ENCODE measurements at places on chromosomes 5 and 9.

DNA sequence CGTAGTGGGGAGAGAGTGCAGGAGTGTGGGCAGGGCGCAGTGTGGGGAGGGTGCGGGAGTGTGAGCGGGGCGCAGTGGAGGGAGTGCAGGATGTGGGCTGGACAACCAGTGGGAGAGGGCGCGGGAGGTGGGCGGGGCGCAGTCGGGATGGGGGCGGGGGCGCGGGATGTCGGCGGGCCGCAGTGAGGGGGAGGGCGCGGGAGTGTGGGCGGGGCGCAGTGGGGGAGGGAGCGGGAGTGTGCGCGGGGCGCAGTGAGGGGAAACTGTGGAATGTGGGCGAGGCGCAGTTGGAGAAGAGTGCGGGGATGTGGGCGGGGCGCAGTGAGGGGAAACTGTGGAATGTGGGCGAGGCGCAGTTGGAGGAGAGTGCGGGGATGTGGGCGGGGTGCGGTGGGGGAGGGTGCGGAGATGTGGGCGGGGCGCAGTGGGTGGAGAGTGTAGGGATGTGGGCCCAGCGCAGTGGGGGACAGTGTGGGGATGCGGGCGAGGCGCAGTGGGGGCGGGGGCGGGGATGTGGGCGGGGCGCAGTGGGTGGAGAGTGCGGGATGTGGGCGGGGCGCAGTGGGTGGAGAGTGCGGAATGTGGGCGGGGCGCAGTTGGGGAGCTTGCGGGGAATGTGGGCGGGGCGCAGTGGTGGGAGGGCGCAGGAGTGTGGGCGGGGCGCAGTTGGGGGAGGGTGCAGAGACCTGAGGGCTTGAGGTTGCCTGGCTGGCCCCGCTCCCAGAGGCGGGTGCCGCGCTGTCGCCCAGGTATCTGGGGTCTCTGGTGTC lies at the start of gene NXNL2:
Gene NXNL2, plus strand, starts transcription at position 723 of the 770 bp plus-strand sequence. CDS start 257 bp downstream, outside the sequence.
- peak; percentile 87 for DNase-seq

- no peak for DNase-seq
Observed at GRCh38 chr5:87729781-87730180, 317.1 kb upstream of the CCNH start.

DNA sequence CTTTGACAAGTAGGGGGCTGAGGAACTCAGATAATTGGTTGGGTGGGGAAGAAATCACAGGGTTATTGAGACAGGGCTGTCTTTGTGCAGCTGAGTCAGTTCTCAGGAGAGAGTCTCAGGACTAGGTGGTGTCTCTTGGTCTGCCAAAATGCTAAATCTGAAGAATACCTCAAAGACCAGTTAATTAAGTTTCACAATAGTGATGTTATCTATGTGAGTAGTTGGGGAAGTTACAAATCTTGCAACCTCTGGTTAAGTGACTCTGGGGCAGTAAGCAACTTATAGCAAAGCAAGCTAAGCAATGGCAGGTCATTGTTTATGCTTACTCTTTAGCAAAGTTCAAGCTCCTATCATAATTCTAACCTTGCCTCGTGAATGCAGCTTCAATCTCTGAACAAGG lies 53.6 kb downstream of the GIN1 start:
- no peak for DNase-seq

- no peak for DNase-seq
Observed at GRCh38 chr5:2442496-2443354, 308.8 kb downstream of the IRX2 start.

- DNase-seq = no peak
Observed at GRCh38 chr9:89781838-89782540, 177.2 kb downstream of the GADD45G start.

DNA sequence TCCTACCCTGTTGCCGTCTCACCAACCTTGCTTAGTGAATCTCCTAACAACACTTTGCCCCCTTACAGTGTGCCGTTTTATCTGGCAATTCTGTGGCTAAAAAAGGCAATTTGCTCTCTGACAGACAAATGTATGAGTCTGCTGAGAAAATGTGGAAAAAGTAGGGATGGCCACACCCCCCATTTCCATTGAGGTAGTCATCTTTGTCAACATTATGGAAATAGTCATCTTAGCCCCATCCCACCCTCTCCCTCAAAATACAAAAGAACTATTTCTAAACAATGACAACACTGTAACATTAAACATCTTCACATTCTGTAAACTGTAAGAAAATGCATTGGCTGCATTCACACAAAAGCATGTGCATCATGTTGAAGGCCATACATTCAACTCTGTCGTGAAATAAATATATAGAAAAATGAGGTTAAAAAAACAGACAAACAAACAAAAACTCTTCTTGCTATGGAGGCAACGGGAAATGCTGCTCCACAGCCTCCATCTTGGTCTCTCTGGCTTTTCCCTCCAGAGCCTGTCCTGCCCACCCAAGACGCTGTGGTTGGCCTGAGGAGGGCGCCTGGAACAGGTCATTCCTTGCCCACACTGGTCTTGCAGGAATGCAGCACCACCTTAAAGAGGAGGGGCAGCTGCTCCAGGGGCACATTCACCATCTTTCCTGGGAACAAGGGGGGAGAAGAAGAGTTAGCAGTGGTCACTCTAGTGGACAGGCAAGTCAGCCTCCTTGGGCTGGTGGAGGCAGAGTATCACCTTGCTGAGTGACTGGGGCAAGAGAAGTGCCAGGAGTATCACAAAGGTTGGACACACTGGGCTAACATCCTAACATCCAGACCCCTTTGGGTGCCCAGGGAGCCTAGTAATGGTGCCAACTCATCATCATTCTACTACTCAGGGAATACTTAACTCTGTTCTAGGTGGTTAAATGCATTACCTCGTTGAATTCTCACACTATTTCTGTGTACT lies 15.2 kb upstream of the NR5A1 start:
- peak; percentile 66 for DNase-seq

GRCh38 chr9:128106181-128106939 lies 21.2 kb downstream of the PTGES2 start:
- no peak for DNase-seq

DNA sequence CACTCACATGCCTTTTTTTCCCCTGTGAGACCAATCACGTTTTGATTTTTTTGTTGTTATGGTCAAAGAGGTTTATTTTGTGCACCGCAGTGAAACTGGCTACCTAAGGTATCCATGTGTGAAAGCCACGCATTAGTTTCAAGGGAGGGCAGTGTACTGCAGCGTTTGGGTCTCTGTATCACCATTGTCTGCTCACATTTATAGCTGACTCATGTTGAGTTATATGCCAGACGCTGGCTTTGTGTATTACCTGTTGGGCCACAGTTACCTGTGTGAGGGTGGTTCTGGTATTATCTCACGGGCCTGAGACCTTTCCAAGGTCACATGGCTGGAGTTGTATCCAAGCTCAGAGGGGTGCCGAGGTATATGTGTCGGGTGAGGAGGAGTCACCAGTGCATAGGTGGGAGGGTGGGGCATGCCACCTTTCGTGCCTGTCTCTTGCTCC lies 75.8 kb downstream of the ARHGAP26 start:
- no peak for DNase-seq

DNA sequence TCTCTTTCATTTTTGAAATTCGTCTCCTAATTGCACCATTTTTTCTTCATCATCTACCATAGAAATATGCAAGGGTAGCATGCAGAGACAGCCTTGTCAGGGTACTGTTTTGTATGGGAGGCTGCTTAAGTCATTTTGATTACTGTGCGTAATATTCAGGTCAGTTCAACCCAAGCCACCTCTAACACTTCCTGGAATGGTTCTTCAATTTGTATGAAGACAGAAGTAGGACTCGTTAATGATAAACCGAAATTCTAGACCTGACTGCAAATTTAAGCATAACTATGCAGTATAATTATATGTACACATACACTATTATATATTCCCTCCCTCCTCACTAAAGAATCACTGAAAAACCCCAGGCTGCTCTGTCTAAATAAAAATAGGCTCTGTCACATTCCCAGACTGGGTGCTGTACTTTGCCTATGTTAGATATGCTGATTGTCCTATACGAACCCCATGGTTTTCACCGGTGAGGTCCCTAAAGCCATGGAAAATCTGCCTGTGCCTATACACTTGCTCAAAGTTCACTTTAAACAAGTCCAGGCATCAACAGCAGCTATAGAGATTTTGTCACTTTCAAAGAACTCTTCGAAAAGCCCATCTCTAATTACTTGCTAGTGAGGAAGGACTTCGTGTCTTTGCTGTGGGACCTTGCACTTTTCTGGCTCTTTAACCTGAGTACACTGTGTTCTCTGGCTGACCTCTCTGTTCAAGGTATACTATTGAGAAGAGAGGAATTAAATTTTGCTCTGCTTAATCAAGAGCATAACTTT lies 352.1 kb upstream of the CD180 start:
- DNase-seq = no peak

DNA sequence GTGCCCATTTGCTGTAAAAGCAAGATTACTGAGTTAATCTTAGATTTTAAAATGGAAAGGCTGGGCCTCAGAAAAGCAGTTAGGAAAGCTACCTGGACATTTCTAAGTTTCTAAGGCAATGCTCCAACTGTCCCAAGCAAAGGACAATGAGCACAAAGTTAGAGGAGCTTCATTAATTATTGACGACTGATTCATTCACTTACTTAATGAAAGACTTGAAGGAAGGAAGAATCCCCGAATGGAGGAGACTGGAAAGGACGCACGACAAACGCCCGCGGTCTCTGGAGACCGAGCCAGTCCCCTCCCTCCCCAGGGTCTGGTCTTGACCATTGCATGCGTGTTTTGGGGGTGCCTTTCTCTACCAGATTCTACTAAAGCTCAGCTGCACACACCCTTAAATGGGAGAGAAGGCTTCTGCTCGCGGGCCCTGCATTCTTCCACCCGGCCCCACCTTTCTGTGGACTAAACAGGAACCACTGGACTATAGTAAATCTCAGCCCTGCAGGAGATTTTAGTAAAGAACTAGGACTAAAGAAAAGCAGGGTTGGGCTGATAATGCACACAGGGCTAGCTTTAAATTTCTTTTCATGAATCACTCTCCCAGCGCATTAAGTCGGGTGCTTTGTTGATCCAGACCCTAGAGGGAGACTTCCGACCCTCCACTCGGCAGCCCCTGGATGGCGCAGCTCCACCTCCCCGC lies 44.8 kb downstream of the CTSL start:
- DNase-seq = no peak

- DNase-seq = no peak
Observed at GRCh38 chr5:139390639-139391569, 1.2 kb upstream of the MZB1 start.

DNA sequence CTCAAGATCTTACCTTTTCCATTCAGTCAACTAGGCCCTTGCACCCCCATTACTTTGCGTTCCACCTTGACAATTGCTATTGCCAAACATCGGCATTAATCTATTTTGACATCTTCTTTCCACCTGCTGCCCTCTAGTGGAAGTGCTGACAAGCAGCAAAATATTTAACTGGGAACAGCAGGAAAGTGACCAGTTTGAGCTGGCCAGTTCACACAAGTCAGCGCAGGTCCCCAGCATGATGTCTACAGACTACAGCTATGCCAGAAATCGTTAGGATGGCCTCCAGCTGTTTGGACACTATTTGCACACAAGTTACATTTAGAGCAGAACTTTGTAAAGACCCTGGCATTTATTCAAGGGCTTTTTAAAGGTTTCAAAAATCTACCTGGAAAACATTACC lies 160.1 kb downstream of the GHR start:
- peak; percentile 83 for DNase-seq

- DNase-seq = peak; percentile 96
Observed at GRCh38 chr9:36400332-36401163, 479 bp upstream of the RNF38 start.

DNA sequence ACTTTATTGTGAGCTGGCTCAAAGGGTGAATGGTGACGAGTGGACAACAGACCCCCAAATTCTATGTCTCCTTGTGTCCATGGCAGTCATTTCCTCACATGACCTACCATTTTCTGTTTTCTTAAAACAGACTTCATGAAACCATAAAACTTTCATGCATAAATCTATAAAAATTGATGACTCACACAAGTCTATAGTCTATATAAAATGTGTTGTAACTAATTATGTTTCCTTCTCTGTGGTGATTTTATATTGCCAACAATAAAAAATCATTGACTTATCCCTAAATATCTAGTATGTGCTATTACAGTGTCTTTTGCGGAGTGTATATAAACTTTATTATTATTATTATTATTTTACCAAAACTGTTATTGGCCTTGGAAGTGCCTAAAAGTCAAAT lies 382.4 kb downstream of the MAT2B start:
- no peak for DNase-seq

- no peak for DNase-seq
Observed at GRCh38 chr9:111731928-111732327, 62.8 kb downstream of the SHOC1 start.

- DNase-seq = no peak
Observed at GRCh38 chr9:14057368-14058324, 256.3 kb downstream of the NFIB start.

DNA sequence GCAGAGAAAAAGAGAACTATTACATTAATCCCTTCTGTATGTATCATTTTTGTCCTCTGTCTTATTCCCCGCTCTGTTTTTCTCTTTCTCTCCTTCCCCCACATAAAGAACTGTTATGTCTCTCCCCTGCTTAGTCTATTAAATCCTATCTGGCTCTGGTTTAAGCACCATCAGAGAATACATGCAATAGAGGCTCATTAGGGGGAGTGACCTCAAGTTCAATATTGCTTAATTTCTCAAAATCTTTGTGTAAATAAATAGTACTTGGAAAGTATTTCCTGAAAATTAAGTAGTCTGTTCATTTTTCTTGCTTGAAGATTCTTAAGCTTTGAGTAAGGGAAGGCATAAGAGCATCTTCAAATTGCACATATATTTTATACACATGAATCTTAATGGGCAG lies 41.2 kb upstream of the FAM174A start:
- DNase-seq = no peak

GRCh38 chr5:84362061-84362720 lies 22.5 kb downstream of the EDIL3 start:
- DNase-seq = no peak

DNA sequence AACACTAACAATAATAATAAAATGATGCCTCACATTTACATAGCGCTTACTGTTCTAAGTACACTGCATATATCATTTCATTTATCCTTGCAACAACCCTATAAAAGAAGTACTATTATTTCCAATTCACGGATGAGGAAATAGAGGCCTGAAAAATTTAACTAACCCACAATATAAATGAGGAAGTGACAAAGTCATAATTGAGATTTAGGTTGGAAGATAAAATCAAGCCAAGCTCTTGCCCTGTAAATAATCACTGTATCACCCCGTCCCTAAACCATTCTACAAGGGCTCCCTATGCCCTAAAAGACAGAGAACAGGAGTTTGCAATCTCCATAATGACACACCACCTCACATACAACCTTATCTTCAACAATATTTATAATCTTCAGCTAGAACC lies 49.6 kb downstream of the STRBP start:
- DNase-seq = no peak

GRCh38 chr9:131554087-131554842 lies 8.9 kb downstream of the PRRT1B start:
- no peak for DNase-seq

- no peak for DNase-seq
Observed at GRCh38 chr9:129377931-129378661, 200.0 kb upstream of the IER5L start.

Measured in neural progenitor cell (in vitro differentiated cells).